Kidney glomerular epithelial cell (primary cell): ENCODE measurements at places on chromosomes 6 and 20.
A peak's percentile ranks its signal among the peaks of the same experiment; 100 is the strongest.

DNA sequence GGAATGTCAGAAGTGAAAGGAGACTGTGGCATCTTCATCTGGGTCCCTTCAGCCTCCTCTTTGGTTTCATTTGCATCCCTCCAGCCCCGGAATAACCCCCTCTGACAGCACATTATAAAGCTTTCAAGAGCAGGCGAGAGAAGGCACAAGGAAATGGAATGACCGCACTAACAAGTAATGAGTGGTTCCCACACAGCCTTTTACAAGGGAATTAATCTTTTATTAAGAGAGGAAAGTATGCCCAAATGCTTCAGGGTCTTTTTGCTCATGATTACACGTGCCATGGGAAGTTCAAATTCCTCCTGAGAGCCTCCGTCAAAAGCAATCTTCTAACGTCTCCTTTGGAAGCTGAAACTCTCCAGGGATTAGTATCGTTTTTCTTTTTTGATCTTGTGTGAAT lies 347.0 kb downstream of the BTBD3 start:
- DNase-seq = no peak

GRCh38 chr6:21653323-21653722 lies 59.8 kb downstream of the SOX4 start:
- DNase-seq = no peak

DNA sequence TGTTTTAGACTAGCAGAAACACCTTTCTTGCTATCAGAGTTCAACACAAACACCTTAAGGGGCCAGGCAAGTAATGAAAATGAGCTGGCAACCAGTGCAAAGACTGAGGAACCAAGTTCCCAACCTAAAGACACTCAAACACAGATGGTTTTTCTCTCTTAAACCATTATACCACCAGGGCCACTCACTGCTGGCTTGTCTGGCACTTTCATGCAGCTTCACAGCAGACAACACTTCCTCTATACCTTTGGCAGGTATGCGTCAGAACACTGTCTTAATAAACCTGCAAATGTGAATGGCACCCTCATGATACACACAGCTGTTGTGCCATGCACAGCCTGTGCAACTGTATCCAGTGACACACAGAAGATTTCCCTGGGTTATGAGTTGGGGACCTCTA lies 41.6 kb downstream of the NFATC2 start:
- DNase-seq = no peak

DNA sequence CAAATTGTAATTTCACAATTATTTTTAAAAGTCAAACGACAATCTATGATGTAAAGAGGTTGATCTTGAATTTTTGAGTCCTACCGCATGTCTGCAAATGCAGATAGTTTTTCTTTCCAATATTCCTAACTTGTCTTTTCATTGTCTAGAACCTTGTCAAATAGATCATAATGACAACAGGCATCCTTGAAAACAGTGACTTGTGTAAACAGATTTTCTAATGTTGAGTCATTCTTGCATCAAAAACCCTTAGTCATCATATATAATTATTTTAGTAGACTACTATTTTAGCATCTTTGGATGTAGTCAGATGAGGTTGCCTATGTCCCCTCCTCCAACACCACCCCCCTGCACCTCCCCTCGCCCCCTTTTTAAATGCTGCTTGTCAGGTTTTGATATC lies 43.8 kb downstream of the BMP6 start:
- DNase-seq = no peak

- no peak for DNase-seq
These were observed 31.8 kb upstream of the PTPN1 start for GRCh38 chr20:50478162-50478990.

DNA sequence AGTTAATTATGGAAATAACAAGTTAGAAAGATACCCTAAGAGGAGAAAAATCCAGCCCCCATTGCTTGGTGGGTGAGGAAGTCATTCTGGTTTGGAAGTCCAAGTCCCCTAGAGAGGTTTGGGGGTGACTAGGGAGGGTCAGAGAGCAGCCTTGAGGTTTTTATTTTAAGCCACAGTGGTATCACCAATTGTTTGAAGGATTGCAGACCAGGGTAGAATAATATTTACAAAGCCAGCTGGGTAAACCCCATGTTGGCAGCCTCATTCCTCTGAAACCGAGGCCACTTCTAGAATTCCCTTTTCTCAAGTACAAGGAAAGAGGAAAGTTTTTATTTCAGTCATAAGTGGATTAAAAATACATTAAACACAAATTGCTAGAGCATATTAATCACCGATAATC lies 99.7 kb downstream of the TMEM170B start:
- peak; percentile 11 for DNase-seq

DNA sequence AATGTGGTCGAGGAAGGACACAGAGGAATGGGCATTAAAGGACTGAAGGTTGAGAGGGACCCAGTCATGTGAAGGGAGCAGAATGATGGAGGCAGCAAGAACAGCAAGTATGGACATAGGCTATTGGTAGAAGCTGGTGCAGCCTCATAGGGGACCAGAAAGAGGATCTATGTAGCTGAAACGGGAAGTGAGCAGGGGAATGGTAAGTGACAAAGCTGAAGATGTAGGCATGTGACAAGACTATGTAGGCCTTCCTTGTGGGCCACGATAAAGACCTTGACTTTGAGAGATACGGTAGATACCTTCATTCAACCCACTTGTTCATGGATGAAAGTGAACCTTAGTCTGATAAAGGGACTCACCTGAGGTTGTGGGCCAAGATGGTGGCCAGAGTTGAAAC lies 3.5 kb downstream of the CTNNBL1 start:
- no peak for DNase-seq

- DNase-seq = no peak
These were observed 626.5 kb upstream of the NRSN1 start for GRCh38 chr6:23499549-23499948.

DNA sequence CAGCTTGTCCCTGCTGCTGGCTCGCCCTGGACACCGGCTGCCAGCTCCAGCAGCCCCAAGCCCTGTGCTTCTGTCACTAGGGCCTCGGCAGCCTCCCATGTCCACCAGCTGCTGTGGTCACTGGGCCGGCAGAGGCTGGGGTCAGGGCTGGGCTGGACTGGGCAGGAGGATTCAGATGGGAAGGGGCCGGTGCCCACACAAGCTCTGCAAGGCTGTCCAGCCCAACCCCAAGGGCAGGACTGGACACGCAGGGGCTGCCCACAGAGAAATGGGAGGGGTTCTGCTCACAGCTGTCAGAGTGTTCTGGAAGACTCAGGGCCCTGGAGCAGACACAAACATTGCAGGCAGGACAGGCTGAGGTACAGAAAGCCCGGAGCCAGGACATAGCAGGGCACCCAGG lies 65.6 kb downstream of the ADNP start:
- no peak for DNase-seq

DNA sequence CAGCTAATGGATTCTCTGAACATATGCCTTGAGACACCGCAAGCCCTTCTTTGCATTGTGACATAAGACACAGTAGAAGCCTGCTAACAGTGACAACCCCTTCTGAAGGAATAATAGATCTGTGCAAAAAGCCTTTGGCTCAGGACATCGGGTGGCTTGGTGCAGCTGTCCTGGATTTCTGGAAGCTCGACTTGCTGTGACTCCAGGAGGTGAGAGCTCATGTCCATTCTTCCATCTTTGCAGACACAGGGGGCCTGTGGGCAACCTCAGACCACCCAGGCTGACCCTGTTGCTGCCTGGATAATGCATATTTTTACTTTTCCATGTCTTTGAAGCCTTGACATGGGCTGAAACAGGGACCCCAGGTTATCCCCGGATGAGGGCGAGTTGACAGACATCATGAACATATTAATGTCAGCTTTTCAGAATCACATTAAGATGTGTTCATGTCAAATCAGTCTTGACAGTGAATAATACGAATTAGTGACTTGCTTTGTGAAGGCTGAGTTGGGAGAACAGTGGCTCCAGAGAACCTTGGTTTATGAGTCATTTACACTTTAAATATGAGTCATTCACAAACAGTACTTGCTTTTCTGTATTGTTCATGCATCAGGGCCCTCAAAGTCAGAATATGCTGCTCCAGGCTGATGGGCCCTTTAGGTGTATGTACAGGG lies 66.8 kb upstream of the IYD start:
- DNase-seq = peak; percentile 90

- no peak for DNase-seq
These were observed 64.8 kb downstream of the FARS2 start for GRCh38 chr6:5326022-5326641.

DNA sequence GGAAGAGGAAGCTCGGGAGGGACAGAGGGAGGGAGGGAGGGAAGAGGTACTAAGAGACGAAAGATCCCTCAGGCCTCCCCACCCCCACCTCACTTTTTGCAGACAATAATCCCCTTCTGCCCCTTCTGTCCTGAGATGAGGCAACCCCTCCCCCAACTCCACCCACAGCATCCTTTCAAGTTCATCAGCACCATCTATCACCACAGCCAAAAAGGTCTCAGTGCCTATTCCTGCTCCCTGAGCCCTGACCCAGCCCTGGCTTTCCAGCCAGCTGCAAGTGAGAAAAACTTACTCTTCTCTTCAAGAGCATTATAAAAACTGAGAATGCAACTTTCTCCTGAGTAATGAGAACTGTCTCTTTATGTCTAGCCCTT lies 133.2 kb upstream of the LRFN2 start:
- DNase-seq = no peak

DNA sequence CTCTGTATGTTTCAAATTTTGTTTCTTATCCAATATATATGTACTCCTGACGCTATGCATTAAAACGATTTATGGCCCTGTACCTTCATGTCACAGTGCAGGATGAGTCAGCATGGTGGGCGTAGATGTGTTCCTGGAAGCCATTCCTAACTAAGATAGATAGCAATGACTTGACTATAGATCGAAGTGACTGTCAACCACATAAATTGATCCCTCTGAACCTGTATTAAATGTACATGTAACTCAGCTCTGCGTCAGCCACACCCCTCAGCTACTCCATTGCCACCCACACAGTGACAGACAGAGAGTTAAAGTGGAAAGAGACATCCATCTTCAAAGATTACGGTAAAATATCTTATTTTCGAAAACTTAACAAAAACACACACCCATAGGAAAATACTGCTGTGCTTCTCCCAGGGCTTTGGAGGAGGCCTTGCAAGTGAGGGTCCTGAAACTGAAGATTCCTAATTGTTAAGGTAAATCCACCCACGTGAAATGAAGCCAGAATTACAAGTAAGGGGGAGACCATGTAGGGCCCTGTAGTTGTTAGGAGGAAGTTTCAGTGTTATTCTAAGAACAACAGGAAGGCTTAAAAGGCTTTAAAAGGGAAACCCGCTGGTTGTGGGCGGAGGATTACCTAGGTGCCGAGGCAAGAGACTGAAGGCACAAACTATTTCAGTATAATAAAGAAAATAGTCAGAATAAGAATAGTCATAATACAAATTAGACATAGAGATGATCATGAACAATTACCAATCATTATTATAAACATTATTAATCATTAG lies 10.3 kb upstream of the RAD21L1 start:
- DNase-seq = no peak

GRCh38 chr20:32179515-32179914 lies 28.0 kb downstream of the PLAGL2 start:
- no peak for DNase-seq
